NCI-H1092 (cell line): ENCODE measurements at places on chromosomes 11 and 22.
A peak's percentile ranks its signal among the peaks of the same experiment; 100 is the strongest.

DNA sequence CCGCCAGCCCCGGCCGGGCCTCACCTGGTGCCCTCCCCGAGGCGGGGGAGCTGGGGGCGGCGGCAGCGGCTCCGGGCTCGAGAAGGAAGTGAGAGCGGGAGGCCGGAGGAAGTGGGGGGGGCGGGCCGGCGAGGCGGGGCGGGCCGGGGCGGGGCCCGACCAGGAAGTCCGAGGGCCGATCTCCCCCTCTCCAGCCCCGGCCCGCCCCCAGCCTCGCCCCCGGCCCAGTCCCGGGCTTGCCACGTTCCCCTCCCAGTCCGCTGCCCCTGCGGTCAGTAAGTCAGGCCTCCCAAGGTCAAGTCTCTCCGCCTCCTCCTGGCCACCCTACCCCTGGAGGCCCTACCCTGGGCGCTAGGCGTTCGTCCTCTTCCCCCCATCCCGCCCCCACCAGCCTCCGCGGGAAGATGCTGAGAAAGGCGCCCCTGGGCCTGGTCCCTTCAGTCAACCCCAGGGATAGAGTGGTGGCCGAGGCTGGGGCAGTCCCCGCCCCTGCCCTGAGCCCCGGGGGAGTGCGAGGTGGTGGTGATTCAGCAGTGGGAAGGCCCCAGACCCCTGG is at the start of gene RHOG:
RHOG (minus strand) TSS at position 90 of the 556 bp plus-strand sequence. CDS start 12,821 bp downstream, outside the sequence.
- DNase-seq, result peak; percentile 48

GRCh38 chr22:35921044-35921443 is 107.6 kb downstream of the RBFOX2 start:
- no peak for DNase-seq

- DNase-seq, result no peak
These were observed 593.7 kb downstream of the METTL15 start for GRCh38 chr11:28701760-28702449.

- DNase-seq, result no peak
These were observed 5.9 kb upstream of the DNAJB13 start for GRCh38 chr11:73944901-73945300.

GRCh38 chr11:47216121-47216798 is 1.5 kb downstream of the DDB2 start:
- DNase-seq, result peak; percentile 16

- DNase-seq, result no peak
These were observed 13.8 kb downstream of the PLXNB2 start for GRCh38 chr22:50293441-50294318.

DNA sequence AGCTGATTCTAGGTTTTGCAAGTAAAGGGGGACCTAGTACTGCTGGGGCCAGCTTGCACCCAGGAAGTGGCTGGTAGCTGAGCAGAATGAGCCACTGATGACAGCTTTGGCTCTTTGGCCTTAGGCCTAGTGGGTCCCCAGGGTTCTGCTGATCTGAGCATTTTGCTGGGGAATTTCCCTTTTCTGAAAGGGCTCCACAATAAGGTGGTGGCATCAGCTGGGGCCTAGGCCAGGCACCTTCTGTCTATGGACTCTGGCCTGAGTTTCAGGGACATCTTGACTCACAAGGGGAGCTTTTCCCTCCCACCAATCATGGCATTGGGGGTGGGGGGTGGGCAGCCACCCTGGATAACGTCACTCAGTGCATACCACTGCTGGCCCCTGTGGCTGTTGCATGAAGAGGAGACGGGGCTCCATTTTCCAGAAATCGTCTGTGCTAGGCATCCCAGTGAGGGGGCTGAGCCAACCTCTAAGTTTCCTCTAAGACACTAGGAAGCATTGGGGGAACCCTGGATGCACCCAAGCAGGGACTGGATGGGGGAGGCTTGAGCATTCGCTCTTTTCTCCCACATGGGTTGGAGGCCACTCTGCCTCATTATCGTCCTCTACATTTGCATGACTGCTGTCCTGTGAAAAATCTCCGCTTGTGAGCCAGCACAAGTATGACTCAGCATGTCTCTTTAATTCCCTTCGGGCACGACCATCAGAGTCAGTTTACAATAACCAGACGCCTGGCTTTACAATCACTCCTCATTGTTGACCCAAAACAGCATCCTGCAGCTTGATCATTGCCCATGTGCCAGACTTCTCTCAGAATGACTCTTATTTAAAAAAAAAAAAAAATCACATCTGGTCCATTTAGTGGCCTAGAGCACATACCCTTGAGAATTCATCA is 145.0 kb upstream of the THY1 start:
- peak; percentile 57 for DNase-seq

DNA sequence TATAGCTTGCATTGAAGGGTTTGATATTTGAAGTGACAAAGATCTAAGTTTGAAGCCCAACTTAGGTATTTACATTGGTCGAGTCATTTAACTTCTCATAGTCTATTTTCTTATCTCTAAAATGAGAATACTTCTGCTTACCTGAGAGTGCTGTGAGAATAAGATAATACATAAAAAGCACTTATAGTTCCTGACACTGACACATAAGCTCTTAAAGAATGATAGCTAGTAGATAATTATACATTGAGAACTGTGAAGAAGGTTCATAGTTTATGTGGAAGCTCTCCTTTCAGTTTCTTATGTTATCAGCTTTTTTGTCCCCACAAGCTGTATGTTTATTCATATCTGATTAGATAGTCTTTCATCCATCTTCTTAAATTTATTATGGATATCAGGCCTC is 4.8 kb downstream of the PPME1 start:
- DNase-seq, result no peak

DNA sequence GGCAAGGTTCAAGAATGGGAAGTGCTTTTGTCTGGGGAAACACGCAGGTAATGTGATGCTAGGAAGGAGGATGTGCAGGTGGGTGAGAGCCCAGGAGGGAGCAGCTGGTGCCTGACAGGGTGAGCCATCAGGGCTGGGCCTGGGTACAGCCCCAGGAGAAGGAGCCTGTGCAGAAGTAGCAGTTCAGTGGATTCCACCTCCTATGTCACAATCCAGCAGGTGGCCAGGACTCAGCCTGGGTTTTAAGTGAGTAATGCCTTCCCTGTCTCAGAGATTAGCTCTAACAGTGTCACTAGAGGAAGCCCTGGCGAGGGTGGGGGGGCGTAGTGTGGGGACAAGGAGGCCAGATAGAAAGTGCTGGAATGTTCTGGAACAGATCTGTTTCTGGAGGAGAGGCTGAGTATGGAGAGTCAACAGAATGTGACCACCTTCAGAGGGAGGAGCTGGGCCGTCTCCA is 8.1 kb downstream of the RIC8A start:
- DNase-seq, result no peak

DNA sequence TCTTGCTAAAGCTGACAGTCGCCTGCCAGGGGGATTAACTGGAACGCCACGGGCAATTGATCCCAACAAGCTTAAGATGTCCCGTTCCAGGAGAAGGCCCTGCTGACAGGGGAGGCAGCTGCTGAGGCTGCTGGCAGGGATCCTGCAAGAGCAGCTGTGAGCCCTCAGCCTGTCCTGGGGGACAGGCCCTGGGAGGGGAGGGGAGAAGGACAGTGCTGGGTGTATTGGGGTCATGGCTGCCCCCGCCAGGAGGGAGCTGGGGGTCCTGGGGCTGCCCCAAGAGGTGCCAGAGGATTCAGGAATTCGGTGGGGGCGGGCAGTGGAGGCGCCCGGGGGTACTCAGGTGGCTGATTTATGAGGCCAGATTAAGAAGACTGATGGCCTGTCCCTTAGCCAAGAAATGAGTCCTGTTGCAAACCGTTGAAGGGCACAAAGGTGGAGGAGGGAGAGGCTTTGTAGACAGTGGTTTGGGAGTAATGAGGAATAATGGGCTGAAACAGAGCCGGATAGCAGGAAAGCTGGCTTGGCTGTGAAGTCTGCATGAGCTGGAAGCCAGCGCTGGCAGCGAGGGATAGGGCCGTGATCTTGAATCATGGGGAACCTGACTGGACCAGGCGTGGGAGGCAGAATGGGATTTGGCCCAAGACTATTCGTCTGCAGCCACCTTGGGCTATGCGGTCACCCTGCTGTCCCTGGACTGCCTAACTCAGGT is 133.5 kb downstream of the CACNA1I start:
- no peak for DNase-seq

- DNase-seq, result no peak
These were observed 83.7 kb downstream of the TRAF6 start for GRCh38 chr11:36426226-36426848.
